HT-29 (cell line): ENCODE measurements at places on chromosomes 16 and 17. TPM values are rescaled to one million over a fixed set of nuclear protein-coding genes. Genes with fewer than 3 reads are reported as not detected.

DNA sequence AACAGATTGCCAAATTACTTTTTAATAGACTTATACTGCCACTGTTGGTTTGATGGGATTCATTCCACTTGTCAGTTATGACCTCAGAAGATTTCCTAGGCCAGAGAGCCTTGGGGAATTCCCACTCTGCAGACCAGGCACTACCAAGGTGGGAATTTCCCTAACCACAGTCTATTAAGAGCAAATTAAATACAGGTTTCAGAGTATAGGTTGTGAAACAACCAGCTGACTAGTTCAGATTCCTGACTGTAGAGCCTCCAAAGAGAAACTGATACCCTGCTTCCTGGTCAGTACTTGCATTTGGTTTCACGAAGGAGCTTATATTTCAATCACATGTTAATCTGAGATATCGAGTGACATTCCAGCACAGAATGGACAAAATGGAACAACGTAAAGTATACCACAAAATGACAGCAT is 186.5 kb downstream of the STX8 start:
- DNase-seq: no peak

- DNase-seq: no peak
These were observed 58.5 kb downstream of the BAHCC1 start for GRCh38 chr17:81453712-81454111.

GRCh38 chr17:77002103-77003045 is 134.2 kb downstream of the MGAT5B start:
- peak; percentile 57 for DNase-seq

GRCh38 chr17:59420901-59421300 is 89.4 kb downstream of the YPEL2 start:
- DNase-seq: no peak

Gene SLFN12L
- not detected in 2 replicates for total RNA-seq

DNA sequence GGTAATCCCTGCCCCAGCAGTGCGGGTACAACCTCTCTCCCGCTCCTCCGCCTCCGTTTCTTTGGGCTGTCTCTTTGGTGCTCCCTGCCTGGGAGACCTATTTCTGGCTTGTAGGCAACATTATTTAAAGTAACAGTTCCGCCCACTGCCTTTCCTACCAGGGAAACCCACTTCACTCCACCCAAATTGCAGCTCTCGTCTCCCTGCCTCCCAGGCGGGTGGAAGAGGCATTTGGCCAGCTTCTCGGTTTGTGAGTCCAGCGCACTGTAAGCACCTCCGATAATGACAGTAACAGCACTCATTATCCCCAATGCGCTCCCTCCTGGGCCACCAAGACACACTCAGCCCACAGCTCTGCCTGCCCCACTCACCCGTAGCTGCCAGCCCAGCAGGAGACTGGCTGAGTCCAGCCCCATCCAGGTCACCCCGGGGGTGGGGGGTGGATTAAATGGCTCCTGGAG is 165.1 kb upstream of the CDC42EP4 start:
- no peak for DNase-seq

DNA sequence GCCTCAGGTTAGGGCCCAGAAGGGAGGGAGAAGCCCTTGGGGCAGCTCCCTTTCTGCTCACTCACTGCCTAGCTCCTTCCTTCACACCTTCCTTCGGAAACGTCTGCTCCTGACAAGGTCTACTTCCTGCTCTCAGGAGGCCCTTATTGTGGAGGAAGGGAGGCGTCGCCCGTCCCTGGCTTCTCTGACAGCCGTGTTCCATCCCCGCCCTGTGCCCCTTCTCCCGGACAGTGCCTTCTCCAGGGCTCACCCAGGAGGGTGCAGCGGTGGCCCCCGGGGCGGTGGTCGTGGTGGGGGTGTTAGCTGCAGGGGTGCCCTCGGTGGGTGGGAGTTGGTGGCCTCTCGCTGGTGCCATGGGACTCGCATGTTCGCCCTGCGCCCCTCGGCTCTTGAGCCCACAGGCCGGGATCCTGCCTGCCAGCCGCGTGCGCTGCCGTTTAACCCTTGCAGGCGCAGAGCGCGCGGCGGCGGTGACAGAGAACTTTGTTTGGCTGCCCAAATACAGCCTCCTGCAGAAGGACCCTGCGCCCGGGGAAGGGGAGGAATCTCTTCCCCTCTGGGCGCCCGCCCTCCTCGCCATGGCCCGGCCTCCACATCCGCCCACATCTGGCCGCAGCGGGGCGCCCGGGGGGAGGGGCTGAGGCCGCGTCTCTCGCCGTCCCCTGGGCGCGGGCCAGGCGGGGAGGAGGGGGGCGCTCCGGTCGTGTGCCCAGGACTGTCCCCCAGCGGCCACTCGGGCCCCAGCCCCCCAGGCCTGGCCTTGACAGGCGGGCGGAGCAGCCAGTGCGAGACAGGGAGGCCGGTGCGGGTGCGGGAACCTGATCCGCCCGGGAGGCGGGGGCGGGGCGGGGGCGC is 231.9 kb downstream of the SEC14L1 start:
- DNase-seq: peak; percentile 78

DNA sequence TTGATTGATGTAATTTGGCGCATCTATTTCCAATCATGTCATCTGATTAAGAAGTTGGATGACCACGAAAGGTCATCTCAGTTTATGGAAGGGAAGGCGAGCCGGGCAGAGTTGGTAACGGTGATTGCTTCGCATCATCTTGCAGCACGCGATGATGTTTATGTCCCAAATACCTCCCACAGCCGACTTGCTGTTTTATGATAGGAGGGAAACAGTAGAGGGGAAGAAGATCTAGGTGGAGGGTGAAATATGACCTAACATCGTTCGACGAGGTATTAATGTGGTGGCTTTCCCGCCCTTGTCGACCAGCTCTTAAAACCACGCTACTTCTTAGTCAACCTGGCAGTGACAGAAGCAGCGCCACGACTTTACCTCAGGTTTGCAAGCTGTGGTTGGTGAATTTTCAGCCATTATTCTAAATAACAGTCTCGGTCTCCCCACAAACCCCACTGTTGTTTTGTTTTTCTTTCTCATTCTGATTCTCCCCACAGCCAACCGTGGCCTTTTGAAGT is 805 bp upstream of the TANC2 start:
- no peak for DNase-seq

GRCh38 chr16:87628940-87629339 is 26.6 kb downstream of the JPH3 start:
- DNase-seq: no peak

GRCh38 chr17:19383681-19384470 is 3.1 kb downstream of the MFAP4 start:
- no peak for DNase-seq

- no peak for DNase-seq
These were observed 8.8 kb downstream of the SEC14L5 start for GRCh38 chr16:4966736-4967453.

Gene C17orf78
- not detected in 2 replicates for total RNA-seq

GRCh38 chr16:68643847-68644246 is 1.3 kb upstream of the CDH3 start:
- no peak for DNase-seq

- DNase-seq: no peak
These were observed 997.6 kb upstream of the RBFOX1 start for GRCh38 chr16:6335072-6335471.

DNA sequence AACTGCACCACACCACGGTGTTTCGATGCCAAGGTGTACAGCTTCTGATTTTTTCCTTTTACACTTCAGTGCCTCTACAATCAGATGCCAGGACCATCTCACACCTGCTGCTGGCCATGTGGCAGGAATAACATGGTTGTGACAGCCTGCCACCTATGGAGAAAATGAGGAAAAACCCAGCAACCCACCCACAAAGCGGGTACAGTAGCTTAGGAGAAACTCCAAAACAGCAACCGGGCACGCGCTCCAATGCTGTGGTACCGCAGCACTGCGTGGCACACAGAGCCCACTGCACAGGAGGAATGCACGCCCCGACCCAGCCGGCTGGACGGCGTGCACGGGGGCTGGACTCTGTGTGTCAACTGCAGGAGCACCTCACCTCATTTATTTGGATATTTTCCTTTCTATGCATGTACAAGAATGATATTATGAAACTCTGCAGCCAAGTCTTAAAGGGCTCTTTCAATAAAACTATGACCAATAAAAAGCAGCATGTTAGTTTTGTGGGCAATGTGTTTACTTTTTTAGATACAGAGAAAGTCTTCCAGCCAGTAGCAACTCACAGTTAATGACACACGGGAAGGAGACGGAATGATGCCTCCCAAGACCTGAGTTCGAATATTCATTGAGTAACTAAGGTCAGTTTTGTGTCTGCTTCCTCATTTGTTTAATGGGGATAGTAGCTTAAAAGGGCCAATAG is 45.9 kb downstream of the MAP1LC3B start:
- no peak for DNase-seq

Gene KRTAP4-3
- not detected in 2 replicates for total RNA-seq

DNA sequence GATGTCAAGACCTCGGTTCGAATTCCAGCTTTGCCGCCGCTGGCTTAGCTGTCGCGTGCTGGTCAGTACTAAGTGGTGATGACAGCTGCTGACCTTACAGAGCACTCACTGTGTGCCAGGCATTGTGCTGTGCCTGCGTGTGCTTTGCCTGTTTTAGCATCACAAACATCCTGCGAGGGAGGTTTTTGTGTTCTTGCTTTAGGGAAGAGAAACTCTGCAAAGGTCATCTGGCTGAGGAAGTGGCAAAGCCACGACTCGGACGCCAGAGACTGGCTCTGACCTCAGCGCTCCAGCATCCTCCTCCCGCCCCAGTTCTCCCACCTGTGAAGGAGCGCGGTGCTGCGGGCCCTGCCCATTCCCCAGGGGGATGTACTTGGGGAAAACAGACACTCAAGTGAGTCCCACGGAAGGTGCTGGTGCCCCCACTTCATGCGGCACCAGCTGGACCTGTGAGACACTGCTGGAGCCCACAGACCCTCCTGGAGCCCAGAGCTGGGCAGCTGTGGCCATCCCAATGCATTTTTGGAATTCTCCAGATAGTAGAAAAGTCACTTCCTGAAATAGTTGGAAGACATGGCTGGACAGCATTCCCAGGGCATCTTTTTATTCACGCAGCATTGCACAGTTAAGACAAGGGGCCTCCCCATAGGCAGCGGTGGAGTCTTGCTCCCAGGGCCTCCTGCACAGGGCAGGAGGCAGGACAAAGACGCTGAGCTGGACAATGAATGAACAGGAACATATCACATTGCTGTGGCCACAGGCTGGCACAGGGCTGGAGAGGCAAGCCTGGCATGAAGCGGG is 20.0 kb upstream of the HERPUD1 start:
- no peak for DNase-seq

- no peak for DNase-seq
These were observed 30.3 kb upstream of the CDC42EP4 start for GRCh38 chr17:73342050-73342522.

DNA sequence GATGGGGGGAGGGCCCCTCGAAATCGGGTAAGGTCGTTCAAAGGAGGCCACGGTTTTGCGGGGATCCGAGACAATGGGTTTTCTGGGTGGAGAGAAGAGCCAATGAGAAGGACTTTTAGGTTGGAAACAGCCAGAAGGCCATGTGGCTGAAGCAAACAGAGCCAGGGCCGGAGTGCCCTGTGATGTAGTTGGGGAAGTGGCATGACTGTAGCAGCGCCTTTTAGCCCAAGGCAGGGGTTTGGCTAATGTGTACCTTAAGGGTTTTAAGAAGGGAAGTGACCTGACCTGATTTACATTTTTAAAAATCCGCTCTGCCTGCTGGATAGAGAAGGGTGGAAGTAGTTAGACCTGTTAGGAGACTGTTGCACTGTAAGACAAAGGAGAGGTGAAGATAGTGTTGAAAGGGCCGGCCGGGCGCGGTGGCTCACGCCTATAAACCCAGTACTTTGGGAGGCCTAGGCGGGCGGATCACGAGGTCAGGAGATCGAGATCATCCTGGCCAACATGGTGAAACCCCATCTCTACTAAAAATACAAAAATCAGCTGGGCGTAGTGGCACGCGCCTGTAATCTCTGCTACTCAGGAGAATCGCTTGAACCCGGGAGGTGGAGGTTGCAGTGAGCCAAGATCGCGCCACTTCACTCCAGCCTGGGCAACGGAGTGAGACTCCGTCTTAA is 1.0 kb downstream of the LYRM1 start:
- peak; percentile 83 for DNase-seq

DNA sequence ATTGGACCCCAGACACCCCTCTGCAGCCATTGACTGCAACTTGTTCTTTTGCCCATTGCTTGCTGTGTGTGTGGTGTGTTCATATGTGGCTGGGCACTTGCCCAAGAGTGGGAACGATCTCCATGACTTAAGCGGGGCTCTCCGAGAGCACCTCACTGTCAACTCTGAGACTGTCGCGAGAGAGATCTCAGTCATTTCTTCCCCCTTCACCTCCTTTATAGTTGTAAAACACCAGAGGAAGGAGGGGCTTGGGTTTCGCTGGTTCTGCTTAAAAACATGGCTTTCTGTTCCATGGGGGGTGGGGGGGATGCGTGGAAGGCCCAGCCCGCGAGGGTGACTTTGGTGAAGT is 7.4 kb downstream of the PHOSPHO1 start:
- DNase-seq: no peak

Gene RNF157
- 1.3 and 3.9 TPM in 2 replicates for total RNA-seq

DNA sequence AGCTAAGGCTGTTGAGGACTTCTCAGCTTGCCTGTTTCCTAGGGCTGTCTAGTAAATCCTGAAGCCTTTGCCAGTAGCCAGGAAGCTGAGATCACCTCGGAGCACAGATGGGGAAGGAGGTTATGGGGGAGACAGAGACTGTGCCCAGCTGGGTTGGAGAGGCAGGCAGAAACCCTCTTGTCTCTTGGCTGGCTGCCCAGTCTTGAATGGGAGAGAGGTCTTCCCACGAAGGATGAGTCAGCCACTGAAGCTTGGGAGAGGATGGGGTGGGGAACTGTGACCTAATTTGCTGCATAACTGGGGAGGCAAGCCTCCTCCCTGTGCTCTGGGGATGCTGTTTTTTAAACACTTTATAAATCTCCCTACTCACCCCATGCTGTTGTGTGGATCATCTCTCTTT is 69.8 kb downstream of the SHISA9 start:
- DNase-seq: peak; percentile 4

Gene ZNF267
- total RNA-seq: 5.1 and 6.7 TPM in 2 replicates

GRCh38 chr17:8468127-8468526 is 32.4 kb downstream of the NDEL1 start:
- DNase-seq: no peak

DNA sequence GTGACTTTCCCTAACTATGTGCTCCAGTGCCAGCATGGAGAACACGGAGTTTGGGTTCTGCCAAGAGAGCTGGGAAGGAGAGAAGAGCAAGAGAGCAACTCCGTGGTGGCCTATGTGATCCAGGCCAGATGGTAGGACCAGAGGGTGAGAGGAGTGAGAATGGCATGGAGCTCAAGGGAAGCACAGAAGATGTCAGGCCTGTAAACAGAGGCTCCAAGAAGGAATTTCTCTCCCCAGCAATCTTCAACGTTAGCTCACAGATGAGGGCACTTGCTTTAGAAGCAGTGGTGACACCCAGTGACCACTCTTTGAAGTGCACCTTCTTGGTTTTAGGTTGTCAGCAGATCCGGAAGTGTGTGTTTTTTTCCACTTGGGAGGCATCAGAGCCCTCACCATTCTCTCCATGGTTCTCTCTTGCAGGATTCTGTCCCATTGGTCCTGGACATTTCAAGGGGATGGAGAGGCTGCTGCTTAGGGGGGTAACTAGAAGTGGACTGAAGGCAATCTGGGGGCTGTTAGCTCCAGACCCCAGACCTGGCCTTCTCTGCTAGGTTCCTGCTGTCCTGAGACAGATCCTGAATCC is 18.1 kb upstream of the TMEM98 start:
- peak; percentile 78 for DNase-seq
